T1000 (cell line): ENCODE measurements at places on chromosomes 2 and 18.

DNA sequence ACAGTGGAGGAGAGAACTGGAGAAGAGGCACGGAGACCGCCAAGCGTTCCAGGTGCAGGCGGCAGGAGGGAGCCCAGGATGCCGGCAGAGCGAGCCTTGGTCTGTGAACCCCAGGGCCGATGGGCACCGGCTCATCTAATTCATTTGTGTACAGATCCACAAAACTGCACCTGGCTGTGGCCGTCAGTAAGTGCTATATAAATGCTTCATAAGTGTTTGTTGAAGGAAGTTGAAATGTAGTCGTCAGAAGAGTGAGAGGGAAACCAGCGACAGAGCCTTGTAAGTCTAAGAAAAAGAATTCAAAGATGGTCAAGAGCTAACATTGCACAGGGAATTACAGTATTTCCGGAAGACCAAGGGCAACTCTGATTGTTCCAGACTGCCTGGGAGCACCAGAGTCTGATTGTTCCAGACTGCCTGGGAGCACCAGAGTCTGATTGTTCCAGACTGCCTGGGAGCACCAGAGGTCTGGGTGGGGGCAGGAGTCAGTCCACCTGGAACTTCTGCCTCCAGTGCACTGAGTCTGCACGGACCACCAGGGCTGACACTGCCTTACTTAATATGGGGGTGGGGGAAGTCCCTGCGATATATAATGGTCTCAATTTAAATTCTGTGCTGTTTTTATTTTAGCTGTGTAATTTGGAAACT, 112.3 kb downstream of the BCL2 start:
- no peak for DNase-seq

DNA sequence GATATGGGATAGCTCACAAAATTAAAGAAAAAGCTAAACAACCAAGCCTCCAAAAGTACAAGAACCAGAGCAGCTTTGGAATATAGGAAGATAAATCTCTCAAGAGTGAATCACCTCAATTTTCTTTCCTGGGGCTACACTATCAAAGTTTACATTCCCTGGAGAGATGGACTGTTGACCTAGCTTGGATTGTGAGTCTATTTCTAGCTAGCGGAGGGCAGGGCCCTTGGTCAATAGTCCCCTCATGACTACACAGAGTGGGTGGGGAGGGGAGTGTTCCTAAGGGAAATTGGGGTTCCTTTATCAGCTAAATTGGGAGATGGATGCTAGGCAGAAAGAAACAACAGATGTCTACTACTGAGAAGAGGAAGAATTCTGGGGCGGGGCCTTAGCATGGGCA, 29.9 kb upstream of the EIF2AK3 start:
- DNase-seq: peak; percentile 19

DNA sequence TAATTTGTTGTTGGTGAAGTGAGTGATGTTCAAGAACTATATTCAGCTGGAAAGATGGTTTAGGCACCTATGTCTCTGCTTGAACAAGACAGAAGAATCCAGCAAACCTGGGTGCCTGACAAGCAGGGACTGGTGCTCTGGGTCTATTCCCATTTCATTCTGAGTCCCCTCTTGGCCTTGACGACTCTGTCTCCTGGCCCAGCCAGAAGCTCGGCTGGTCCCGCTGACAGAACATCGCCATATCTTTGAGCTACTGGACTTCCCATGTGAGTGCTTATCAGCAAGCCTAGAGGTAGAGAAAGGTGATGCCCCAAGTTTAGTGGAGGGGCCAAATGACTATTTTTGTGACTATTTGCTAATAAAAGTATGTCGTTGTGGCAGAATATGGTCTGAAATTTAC, 48.2 kb downstream of the SDC1 start:
- no peak for DNase-seq

DNA sequence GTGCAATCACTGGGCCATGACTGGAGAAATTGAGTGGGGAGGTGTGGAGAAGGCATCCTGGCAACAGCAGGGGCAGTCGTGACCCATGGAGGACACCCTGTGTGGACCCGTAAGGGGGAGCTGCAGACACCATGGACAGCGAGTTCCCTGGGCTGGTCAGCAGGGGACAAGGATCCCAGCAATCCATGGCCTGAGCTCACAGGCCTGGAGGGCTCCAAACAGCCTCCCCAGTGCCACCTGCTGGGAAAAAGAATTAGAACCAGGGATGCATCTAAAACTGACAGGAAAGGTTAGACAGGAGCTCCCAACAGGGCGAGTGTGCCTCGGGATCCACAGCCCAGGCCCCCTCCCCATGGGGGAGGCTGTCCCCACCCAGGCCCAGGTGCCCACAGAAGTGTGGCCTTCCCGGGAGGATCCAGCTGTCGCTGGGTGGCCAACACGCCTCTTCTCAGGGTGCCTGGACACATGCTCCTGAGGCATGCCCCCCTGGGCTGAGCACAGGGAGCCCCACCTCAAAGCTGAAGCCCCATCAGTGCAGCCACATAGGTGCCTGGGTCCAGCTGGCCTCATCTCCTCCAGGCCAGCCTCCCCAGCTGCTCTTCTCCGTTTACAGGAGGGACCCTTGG, 20.5 kb upstream of the KIF1A start:
- no peak for DNase-seq

GRCh38 chr2:35343135-35343534, 1012.4 kb upstream of the CRIM1 start:
- DNase-seq: no peak

- no peak for DNase-seq
These were observed 132.0 kb downstream of the SH3BP4 start for GRCh38 chr2:235083822-235084221.

DNA sequence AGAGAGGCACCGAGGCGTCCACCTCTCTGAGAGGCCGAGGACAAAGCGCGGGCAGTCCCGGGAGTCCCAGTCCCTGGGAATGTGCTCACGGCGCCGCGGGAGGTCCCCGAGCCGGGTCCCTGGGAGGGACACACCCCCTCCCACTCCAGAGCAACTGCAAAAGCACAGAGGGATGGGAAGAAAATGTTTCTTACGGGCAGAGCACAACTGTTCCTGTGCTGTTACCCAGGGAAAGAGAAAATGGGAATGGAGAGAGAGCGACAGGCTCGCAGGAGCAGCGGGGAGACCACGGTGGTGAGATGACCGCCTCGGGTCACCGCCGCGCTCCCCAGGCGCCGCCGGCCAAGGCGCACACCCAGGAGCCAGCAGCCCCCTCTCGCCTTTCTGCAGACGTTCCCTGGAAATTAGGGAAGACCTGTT, 1.2 kb upstream of the BCL11A start:
- DNase-seq: no peak

GRCh38 chr2:233426619-233427342, 72.5 kb downstream of the DGKD start:
- DNase-seq: peak; percentile 72
